ENCODE measurements at places on chromosomes 12 and 14. TPM values are rescaled to one million over a fixed set of nuclear protein-coding genes. Genes with fewer than 3 reads are reported as not detected.
A peak's percentile ranks its signal among the peaks of the same experiment; 100 is the strongest.

DNA sequence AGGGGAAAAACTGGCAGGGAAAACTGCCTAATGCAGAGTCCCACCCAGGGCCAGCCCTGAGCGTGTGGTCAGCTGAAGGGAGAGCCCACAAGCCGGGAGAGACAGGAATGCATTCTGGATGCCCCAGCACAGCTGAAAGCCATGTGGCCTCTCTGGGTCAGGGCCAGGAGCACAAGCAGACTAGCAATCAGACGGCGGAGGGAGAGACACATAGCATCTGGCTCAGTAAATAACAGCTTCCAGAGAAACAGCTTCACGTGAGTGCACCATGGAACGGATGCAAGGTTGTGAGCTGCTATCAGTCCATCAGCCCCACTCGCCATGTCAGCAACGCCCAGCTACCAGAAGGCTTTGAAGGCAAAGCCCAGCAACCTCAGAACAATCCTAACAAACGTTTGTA is 28.2 kb upstream of the TMEM106C start:
- peak; percentile 69 for DNase-seq

- DNase-seq: no peak
These were observed 141.6 kb downstream of the ITPR2 start for GRCh38 chr12:26691234-26691970.

- DNase-seq: no peak
These were observed 3.2 kb downstream of the NTN4 start for GRCh38 chr12:95787274-95787818.

The FGF6 gene
- not detected for total RNA-seq

GRCh38 chr14:68532496-68532895 is 260.4 kb downstream of the ZFP36L1 start:
- no peak for DNase-seq

DNA sequence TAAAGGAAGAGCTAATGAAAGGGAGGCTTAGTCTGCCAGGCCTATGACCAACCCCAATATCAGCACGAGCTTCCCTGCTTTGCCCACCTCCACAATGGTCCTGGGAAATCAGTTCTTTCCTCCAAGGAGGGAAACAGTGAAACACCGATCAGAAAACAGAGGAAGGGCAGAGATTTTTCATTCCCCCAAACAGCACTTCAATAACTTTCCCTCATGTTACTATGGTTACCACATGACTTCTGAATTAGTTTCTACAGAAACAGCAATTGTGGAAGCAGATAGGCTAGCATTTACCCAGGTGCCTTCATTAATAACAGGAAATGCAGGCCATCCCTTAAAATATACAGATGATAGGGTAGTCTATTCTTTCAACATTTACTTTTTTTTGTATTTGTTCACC is 35.9 kb downstream of the TRIM9 start:
- DNase-seq: no peak

GRCh38 chr12:111410431-111411184 is 4.9 kb downstream of the SH2B3 start:
- DNase-seq: no peak

- DNase-seq: no peak
These were observed 7.9 kb upstream of the TMBIM6 start for GRCh38 chr12:49733219-49734017.

- DNase-seq: no peak
These were observed 67.3 kb upstream of the GALNT9 start for GRCh38 chr12:132396657-132397056.

GRCh38 chr12:43964961-43965360 is 129.1 kb downstream of the TMEM117 start:
- no peak for DNase-seq

- peak; percentile 21 for DNase-seq
These were observed 409.2 kb downstream of the IPO8 start for GRCh38 chr12:30286345-30286926.

GRCh38 chr14:50410921-50411320 is 14.2 kb upstream of the CDKL1 start:
- DNase-seq: no peak

DNA sequence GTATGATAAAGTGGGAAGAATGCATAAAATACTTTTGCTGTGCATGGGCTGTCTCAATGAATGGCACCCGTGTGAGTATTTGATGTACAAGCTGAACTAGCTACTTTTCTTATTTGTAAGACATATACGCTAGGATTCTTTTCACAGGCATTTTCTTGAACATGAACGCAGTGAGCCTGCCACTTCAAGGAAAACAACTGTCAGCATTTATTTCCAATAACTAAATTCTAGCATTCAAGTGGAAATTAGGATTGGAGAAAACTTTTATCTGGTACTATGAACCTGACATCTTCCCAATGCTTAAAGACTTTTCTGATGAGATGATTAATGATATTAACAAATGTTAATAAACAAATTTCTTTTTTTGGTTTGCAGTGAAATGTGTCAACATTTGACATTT is 45.7 kb downstream of the UTP20 start:
- DNase-seq: no peak

DNA sequence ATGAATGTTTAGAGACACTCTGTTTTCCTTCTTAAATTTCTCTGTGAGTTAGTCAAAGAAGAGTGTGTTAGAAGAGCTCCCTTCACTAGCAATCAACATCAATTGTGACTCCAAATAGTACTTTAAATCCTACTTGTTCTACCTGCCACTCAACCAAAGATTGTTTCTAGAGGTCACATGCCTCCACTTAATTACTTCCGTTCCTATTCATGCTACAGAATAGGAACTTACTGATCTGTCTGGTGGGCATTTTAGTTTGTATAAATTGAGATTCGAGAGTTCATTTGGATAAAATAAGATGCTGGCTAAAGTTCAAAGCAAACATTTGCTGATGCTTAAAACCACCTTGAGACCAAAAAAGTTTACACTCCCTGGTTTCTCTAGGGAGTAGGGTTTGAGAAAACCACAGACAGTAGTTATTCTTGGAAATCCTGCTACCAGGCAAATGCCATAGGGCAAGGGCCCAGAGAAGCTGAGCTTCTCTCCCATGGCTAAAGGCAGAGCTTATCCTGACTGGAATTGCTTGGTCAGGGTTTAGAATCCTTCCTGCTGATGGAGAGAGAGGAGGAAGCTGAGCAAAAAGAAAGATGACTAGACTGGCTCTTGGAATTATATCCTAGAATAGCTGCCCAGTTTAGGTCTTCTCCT is 389.6 kb upstream of the ATP2B1 start:
- DNase-seq: no peak

The SLCO1A2 gene
- total RNA-seq: 2.7 TPM

The TMED10 gene
- 255 TPM for total RNA-seq

GRCh38 chr12:20624718-20625117 is 70.4 kb upstream of the SLCO1C1 start:
- DNase-seq: no peak

GRCh38 chr12:57219993-57220754 is 3.6 kb downstream of the NXPH4 start:
- DNase-seq: no peak
